Putamen (tissue), 1 donor: ENCODE measurements at places on chromosomes 13 and 19.

DNA sequence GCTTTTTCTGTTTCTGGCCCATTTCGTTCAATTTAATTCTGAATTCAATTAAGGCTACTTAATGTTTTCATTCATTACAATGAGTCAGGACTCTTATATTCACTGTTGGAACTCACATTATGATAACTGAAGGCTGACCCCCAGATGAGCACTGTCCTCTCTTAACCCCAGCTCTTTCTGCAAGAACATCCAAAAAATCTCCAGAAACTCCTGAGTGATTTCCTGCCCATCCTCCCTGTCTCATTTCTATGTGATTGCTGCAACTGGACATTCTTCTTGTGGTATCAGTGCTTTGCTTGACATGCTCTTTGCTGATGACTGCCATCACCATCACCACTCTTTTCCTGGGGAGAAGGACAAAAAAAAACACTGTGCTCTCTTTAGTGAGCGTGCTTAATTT lies 240.3 kb downstream of the SPRY2 start:
- DNase-seq = no peak

GRCh38 chr19:1826557-1827521 lies 14.8 kb upstream of the ATP8B3 start:
- DNase-seq = no peak

DNA sequence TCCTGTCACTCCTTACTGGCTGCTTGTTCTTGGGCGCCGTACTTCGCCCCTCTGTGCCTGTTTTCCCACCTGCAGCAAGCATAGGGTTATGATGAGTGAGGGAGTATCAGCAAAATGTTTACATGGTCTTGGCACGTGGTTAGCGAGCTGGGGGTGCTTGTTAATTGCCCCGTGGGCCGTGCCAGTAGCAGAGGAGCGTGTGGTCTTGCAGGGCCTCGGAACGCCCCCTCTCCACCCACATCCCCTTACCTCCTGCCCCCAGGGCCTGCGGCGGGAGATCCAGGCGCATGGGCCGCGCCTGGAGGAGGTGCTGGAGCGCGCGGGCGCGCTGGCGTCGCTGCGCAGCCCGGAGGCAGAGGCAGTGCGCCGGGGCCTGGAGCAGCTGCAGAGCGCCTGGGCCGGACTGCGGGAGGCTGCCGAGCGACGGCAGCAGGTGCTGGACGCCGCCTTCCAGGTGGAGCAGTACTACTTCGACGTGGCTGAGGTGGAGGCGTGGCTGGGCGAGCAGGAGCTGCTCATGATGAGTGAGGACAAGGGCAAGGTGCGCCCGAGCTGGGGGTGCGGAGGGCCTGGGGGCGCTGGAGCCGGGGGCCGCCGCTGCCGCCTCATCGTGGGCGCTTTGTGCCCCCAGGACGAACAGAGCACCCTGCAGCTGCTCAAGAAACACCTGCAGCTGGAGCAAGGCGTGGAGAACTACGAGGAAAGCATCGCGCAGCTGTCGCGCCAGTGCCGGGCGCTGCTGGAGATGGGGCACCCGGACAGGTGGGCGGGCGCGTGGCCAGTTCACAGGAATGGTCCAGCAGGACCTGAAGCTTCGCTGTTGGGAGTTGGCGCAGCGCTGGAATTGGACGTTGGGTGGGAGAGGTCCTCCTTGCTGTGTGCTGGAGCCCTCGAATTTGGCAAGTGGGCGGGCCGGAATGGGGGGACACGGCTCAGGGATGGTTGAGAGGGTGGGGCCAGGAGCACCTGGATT lies 22.5 kb upstream of the SHKBP1 start:
- no peak for DNase-seq

DNA sequence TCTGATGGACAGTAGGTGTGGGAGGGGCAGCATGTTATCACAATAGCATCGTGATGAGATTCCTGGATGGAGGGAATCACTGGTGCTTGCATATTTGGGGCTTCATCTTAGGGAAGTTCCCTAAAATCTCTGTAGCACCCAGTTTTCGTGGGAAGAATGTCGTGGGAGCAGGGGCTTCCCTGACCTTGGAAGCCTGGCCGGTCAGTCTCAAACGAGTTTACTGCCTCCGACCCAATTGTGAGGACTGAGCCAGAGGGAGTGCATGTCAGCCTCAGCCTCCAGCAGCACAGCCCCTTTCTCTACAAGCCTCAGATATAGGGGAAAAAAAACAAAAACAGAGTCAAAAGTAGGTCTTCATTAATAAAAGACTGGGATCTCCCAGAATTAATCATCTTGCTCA lies 32.2 kb downstream of the COL4A2 start:
- DNase-seq = no peak

GRCh38 chr13:74464670-74465069 lies 330.5 kb upstream of the KLF12 start:
- no peak for DNase-seq

- no peak for DNase-seq
These were observed 218.7 kb upstream of the GPC6 start for GRCh38 chr13:93007928-93008327.

DNA sequence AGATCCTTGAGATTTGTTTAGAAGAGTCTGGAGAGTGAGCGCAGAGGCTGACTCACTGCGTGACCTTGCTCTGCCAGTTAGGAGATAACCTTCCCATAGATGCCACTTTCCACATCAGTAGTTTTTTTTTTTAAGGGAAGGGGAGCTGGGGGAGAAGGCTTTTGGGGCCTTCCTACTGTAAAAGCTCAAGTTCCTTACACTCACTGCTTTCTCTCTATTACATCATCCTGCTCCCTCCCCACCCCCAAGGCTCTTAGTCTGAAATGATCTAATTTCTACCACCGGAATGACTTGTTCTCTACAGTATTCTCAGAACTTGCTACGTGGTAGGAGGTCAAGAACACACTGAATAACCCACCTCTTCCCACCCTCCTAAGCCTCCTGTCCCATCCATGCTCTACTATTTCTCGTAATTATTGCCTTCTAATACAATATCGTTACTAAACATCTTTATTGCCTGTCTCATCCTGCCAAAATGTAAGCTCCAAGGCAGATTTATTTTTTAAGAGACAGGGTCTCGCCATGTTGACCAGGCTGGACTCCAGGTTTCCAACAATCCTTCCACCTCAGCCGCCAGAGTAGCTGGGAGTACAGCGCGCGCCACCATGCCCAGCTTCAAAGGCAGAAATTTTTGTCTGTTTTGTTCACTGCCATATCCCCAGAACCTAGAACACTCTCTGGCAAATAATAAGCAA lies 1.2 kb downstream of the LONP1 start:
- no peak for DNase-seq

DNA sequence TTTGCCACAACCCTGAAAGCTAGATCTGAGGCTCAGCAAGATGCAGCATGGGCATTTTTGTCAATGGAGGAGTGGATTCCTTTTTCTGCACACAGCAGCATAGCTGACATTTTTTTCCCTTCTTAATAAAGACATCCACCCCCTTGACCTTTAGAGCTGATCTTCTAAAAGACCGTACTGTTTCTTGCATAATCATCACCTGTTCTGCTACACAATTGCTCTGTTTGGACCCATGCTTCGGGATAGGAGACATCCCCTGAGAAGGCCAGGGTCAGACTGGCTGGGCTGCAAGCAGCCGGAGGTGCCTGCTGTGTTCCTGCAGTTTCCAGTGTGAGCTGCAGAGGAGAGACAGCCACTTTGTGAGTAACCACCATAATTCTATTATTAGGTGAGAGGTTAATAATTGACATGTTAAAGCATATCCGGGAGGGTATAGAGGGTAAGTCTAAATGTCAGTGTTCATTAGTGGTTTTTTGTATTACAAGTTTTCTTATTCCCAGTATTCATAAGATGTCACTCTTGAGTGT lies 108.5 kb upstream of the C1QTNF9B start:
- DNase-seq = no peak

- peak; percentile 21 for DNase-seq
These were observed 156.5 kb downstream of the KCNRG start for GRCh38 chr13:50171590-50172282.

GRCh38 chr19:44960906-44961728 lies 5.9 kb downstream of the CLPTM1 start:
- no peak for DNase-seq

DNA sequence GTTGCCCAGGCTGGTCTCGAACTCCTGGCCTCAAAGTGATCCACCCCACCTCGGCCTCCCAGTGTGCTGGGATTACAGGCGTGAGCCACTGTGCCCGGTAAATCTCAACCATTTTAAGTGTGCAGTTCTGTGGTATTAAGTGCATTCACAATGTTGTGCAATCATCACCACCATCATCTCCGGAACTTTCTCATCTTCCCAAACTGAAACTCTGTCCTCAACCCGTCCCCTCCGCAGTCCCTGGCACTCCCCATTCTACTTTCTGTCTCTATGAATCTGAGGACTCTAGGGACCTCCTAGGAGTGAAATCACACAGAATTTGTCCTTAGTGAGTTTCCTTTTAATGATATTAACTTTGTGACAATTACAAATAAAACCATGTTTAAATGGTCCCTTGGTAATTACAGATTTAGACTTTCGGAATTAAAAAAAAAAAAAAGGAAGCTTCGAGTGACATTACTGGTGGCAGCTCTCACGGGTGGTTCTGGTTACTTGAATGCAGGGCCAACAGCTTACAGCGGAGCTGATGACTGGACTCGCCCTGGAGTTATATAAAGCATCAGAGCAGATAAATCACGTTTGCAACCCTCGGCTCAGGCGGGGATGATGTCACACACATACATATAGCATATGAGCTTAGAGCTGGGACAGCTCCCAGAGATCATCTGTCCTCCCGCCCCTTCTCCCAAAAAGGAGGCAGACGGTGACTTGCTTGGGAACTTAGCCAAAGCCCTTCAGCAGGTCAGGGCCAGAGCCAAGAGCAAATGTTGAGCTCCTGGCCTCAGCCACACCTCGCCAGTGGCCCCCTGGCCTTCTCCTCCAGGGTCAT lies 89.8 kb downstream of the ZNF557 start:
- DNase-seq = no peak

DNA sequence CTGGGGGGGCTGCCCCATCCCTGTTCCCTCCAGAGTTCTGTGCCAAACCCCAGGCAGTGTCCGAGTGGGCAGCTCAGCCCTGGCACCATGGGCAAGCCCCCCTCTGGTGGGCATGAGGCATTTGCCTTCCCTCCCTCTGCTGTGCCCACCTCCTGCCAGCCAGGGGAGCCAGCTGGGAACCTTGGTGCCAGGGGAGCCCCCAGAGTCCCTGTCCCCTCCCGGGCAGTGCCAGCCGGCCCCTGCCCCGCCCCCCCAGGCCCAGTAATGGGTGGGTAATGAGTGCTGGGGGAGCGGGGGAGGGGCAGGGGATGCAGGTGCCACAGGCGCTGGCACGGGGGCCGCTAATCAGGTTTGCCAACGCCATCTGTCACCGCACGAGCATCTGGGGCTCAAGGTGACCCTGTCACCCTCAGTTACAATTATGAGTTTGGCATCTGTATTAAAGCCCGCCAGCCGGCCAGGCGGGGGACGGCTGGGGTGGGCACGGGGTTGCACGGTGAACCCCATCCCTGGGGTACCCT lies 5.9 kb downstream of the DAND5 start:
- DNase-seq = no peak

DNA sequence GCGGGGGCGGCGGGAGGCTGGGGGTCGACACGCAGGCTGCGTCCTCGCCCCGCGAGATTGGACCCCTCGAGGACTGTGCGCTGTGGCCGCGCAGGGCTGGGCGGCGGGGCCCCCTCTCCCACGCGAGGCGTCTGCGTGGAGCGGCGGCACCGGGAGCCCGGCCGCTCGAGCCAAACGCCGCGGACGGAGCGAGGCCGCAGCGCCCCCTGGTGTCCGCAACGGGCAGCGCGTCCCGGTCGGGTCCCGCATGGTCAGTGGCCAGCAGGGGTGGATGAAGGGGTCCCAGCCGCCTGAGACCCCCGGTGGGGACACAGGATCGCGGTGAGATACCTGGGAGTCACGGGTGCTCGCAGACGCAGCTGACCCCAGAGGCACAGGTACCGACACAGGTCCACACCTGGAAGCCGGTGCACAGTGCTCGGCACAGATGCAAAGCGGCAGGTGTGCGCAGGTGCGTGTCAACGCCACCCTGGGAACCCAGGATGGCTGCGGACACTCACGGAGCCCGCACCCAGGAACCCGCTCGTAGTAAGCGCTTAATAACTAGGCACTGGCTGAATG lies 2.1 kb upstream of the CIRBP start:
- no peak for DNase-seq

DNA sequence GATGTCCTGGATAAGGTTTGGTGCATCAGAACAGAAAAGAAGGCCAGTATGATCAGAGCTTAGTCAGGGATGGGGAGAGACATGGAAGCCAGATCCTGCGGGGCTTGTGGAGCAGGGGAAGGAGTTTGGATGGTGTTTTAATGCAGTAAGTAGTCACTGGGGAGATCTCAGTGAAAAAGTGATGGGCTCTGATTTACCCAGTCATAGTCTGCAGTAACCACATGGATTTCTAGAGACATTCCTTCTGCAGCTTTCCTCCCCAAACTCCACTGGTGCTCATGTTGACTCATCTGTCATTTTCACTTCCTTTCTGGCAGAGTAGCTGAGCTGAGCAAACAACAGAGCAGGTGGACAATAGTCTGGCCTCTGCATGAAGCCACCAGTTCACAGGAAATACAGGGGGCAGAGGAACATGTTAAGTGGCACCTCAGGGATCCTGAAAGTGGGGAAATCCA lies 144.1 kb downstream of the DPF1 start:
- no peak for DNase-seq

- no peak for DNase-seq
These were observed 137.5 kb downstream of the FREM2 start for GRCh38 chr13:38824342-38824741.

GRCh38 chr13:49220036-49220855 lies at the start of gene MLNR:
MLNR (plus strand) TSS chr13:49220338; CDS start chr13:49220338, 0 bp downstream.
- DNase-seq = no peak

- no peak for DNase-seq
These were observed 2.8 kb downstream of the MYH14 start for GRCh38 chr19:50206191-50206590.

DNA sequence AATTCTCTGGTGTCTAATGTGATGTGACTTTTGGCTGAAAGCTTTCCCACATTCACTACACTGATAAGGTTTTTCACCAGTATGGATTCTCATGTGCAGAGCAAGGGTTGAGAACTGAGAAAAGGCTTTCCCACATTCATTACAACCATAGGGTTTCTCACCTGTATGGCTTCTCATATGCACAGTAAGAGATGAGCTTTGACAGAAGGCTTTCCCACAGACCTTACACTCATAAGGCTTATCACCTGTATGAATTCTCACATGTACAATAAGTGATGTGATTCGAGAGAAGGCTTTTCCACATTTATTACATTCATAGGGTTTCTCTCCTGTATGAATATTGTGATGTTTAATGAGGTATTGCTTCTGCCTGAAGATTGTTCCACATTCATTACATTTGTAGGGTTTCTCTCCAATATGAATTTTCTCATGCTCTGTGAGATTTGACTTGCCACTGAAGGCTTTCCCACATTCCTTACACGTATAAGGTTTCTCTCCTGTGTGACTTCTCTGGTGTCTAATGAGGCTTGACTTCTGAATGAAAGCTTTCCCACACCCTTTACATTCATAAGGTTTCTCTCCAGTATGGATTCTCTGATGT lies 14.0 kb downstream of the ZNF260 start:
- DNase-seq = no peak
